ENCODE measurements at places on chromosomes 16 and 17.
A peak's percentile ranks its signal among the peaks of the same experiment; 100 is the strongest.

DNA sequence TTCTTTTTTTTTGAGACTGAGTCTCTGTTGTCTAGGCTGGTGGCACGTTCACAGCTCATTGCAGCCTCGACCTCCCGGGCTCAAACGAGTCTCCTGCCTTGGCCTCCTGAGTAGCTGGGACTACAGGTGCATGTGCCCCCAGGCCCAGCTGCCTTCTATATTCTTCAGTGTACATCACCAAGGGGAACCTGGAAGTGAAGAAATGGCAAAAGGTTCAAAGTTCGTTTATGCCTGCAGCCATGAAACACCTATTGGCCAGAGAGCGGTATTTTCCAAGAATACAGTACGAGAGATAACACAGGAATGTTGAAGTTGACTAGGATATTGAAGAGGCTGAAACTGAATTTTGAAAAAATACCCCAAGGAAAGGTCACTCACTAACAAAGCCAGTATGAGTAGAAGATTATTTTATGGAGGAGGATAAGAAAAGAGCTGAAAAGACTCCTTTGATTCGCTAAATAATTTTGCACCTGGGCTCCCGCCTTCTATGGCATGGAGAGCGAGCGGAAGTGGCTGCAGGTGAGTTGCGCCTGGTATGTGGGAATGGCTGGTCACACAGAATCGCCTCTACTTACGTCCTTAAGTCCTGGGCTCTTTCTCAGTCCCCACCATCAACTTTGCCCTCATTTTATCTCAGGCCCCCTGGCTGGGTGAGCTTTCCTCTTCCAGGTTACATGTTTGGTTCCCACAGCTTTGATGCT is 9.8 kb downstream of the ST6GALNAC1 start:
- DNase-seq: no peak

DNA sequence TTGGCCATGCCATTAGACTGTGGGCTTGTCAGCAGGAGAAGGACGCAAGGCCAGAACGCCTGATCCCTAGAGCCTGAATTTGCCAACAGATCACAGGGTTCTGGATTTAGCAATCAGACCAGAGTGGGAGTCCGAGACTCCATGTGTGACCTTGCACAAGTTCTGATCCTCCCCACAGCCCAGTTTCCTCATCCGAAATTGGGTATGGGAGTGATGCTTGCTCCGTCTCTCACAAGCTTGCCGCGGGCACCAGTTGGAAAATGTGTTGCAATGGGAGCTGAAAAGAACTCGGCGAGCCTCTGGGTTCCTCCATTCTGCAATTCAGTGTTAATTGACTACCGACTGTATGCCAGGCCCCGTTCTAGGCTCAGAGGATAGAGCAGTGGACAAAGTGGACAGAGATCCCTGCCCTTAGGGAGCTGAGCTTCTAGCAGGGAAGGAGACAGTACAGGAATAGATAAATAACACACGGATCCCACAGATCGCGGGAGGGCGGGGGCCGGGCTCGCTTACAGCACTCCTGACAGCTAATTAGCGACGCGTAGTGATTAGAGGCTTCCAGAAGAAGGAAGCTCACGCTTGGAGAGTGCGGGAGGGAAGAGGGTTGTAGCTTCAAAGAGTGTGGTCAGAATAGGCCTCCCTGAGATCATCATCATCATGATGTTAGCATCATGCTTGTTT is 150.4 kb upstream of the CIBAR2 start:
- DNase-seq: no peak

- no peak for DNase-seq
These were observed 15.5 kb downstream of the TBC1D24 start for GRCh38 chr16:2490190-2491105.

- peak; percentile 53 for DNase-seq
These were observed 73.1 kb downstream of the CCDC182 start for GRCh38 chr17:57671667-57672632.

DNA sequence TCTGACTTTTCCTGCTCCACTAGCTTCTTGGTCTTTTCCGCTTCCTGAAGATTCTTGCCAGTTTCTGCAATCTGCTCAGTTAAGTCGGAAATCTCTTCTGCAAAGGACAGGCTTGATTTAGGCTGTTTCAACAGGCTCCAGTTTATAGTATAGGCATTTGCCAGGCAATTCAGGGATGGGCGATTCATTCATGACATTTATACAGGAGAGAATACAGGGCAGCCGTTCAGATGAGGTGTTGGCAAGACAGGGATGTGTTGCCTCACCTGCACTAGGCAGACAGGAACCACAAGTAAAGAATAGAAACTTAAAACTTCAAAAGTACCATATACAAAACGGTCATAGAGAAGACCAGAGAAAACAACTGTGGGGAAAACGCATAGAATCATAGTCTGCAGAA is 61.7 kb downstream of the MYH13 start:
- DNase-seq: no peak

DNA sequence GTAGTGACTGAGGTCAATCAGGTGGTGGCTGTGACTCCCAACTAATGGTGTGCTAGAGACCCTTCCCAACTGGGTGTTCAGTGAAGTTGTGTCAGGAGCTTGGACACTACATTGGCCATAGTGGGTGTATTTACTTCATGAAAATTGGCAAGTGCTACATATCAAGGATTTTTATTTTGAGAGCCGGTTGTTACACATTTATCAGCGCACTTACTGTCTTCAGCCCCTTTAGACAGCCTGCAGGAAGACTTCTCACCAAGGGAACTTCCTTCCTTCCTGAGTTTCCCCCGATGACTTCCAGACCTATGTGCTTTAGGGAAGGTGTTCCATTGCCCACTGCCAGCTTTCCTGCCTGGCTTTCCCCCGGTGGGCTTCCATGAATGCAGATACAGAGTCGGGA is 261.2 kb downstream of the CBLN1 start:
- no peak for DNase-seq

DNA sequence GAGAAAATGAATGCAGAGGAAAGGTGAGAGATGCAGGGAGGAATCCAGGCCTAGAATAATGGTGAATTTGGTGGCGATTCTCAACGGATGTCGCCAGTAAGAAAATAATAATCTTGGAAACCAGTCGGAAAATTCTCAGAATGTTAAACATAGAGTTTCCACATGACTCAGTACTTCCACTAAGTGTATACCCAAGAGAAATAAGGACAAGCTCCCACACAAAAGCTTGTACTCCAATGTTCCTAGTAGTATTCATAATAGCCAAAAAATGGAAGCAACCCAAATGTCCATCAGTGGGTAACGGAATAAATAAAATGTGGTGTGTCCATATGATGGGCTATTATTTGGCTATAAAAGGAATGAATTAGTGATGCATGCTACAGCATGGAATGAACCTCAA is 19.4 kb upstream of the ENGASE start:
- DNase-seq: no peak

GRCh38 chr17:78746263-78746948 is 35.7 kb downstream of the CYTH1 start:
- DNase-seq: no peak

DNA sequence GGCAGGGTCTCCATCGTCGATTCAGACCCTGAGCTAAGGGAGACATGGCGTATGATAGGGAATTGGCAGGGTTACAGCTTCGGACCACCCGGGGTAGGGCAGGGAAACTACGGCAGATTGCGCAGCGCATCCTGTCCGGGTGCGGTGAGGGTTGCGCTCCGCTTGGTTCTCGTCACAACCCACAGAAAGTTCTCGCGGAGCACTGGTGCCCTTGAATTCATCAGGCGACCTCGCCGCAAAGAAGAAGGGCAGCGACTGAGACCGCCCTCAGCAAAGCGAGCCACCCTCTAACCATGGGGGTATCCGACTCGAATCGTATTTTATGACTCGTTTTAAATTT is 1.2 kb downstream of the HS3ST3B1 start:
- DNase-seq: peak; percentile 20

DNA sequence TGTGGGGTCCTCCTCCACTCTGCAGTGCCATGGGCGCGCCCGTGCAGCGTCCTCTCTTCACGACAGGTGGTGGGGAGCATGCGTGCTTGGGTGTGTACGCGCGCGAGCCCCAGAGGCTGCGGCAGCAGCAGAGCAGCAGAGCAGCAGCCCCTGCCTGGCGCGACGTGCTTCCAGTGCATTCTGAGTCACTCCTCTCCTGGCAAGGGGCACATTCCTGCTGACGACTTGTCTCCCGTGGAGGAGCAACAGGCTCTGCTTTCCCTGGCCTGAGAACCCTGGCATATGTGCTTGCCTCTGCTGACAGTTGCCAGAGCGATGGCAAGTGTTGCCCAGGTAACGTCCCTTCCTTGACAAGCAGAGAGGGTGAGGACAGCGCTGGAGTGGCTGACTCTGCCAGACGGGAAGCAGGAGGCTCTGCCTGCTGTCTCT is 133.8 kb upstream of the PLCG2 start:
- no peak for DNase-seq

DNA sequence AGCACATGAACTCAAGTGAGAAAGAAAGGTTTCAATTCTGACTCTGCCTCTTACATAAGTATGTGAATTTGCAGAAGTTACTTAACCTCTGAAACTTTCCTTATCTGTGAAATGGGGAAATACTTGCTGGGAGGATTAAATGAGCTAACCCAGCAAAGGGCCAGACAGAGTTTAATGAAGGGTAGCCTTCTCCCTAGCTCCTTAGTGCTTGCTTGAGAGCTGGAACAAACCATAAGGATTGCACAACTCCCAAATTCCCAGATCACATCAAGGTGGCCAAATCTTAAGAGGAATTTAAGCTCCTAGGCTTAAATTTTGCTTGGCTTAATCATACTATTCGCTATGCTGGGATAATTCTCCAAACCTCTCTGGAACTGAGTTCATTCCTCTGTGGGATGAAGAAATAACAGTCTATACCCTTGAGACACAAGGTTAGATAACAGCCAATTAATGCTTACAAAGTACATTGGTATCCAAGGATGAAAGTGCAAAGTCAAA is 11.8 kb upstream of the WSB1 start:
- no peak for DNase-seq

DNA sequence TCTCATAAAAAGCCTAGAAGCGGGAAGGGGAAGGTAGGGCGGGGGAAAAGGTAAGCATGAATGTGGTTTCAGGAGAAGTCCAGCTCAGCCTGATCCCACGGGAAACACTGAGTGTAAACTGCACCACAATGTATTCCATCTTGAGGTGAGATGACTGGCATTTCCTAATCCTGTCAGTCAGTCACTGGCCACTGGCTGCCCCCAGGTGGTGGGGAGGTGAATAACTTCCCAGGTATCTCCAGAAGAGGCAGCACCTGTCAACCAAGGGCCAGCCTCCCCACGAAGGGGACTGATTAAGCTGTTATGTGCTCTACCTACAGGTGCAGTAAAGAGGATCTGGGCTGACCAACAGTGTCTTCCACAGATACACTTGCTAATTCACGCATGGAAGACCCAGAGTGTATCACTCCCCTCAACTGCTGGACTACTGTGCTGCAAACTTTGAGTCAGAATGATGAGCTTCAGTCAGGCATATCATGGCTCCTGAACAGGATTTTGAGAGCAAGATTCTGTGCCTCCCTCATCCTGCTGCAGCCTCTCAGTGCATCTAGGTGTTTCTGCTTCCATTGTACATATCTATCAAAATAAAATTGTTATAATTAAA is 108.5 kb upstream of the CCL2 start:
- DNase-seq: peak; percentile 6

DNA sequence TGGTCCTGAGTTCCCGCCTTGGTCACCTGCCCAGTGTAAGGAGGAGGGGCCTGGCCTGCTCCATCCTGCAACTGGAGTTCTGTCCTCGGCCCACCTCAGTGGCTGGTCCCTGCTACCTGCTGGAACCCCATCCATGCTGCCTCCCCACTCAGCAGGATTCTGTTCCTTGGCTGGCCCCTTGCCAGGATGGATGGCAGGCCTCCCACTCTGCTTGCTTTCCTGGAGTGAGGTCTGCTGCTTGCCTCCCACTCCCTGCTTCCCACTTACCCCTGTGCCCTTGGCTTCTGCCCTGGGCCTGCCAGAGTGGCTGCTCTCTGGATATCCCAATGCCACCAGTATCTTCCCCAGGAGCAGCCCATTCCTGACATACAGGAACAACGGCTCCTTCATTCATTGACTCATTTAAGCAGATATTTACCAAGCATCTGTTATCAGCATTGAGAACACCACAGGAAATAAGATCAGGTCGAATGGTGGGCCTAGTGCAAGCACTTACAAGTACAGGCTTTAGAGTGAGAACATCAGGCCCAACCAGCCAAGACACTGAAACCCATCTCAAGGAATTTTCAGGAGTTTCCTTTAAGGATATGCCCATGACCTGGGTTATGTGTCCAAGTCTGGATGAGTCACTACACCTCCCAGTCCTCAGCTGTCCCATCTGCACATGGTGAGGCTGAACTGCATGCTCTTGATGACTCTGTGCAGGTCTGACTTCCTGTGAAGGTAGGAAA is 17.0 kb upstream of the RPRML start:
- no peak for DNase-seq

DNA sequence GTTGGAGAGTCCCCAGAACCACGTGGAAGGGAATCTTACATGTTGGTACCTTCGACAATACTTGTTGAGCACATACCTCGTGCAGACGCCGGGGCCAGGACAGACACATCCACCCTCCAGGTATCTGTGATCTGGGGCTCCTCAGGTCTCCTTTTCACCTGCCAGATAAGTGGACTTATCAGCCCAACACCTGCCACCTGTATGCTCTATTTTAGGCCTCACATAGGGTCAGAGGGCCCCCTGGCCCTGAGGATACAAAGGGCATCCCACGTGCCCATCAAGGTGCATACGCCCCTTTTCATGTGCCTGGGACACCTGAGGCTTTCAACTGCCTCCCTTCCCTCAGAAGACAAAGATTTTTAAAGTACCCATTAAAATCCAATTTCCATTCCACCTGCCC is 212.7 kb downstream of the MRTFB start:
- no peak for DNase-seq

DNA sequence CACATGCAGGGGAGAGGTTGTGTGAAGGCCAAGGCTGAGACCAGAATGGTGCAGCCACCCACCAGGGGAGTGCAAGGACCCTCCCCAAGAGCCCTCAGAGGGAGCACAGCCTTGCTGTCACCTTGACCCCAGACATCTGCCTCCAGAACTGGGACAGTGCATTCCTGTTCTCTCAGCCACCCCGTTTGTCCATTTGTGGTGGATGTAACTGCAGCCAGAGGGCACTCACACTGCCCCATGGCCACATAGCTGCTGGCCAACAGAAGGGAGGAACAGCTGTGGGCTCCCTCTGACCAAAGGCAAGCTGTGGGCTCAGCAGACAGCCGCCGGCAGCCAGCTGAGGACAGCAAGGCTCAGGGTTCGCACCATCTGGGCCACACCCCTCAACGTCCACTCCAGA is 49.8 kb upstream of the KLHDC4 start:
- DNase-seq: no peak

All from stimulated activated CD4-positive, alpha-beta T cell treated with anti-CD3 and anti-CD28 coated beads, Interleukin-1b, Interleukin-23, amount 100 ng/mL, for 24 hours (primary cell).